ENCODE measurements at places on chromosomes 5 and 9. TPM values are rescaled to one million over a fixed set of nuclear protein-coding genes. Genes with fewer than 3 reads are reported as not detected.
A peak's percentile ranks its signal among the peaks of the same experiment; 100 is the strongest.

GRCh38 chr9:102209176-102209575 is 470.7 kb upstream of the GRIN3A start:
- DNase-seq, result no peak

The TXNDC8 gene
- total RNA-seq, result not detected

DNA sequence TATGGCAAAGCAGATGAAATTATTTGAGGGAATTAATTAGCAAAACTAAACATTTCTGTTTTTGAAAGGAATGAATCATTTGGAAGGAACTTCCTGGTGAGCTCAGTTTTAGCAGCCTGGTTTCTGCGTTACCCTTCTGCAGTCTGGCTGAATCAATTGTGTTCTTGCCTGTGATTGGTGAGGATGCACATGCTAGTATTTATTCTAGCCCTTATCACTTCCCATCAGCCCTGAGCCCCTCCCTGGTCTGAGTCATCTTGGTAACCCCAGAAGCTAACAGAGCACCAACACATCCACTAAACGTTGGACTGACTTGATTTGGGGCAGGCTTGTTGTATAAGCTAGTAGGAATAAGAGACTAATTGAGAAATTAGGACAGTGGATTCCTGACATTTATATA is 6.6 kb downstream of the TJP2 start:
- DNase-seq, result no peak

DNA sequence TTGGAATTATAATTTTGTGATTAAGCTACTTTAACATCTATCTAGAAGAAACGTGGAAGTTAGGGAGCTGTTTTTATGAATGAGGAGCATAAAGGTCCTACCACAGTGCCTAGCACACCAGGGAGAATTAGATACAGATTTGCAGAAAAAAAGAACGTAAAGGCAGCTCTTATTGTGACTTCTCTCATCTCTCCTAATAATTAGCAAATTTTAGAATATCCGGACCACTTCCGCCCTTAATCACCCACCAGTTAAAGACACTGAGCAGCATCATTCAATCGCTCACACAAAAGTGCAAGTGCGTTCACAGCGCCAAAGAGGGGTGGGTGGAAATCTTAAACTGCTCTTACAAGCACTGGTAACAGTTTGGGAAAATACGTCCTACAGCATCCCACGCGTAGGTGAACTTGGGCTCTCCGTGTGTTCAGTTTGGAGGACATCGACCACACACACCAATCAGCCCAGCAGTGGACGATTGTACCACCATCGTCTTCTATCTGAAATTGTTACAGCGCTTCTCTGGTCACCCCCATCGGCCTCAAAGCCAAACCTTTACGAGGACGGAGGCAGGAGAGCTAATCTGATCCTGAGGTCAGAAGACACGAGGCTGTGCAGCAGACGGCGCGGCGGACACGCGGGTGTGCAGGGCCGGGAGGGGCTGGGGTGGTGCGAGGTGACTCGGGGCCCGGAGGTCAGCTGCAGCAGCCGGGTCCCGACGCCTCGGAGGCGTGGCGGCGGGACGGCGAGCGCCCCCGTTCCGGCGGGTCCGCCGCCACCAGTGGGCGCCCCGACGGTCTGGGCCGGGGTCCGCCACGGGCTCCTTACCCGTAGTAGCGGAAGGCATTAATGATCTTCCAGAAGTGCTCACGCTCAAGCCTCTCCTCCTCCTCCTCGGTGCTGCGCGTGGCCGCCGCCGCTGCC is 646 bp downstream of the CARNMT1 start:
- DNase-seq, result peak; percentile 80

Data from H7 (cell line).